GM18507 (cell line): ENCODE measurements at places on chromosomes 2 and 18.

- no peak for DNase-seq
These were observed 126.3 kb downstream of the ALPK2 start for GRCh38 chr18:58502628-58503027.

GRCh38 chr2:60507211-60507965, 46.1 kb downstream of the BCL11A start:
- DNase-seq: no peak

GRCh38 chr2:191018643-191019119, 4.7 kb upstream of the STAT1 start:
- DNase-seq: no peak

- no peak for DNase-seq
These were observed 2.4 kb upstream of the PRKD3 start for GRCh38 chr2:37326866-37327634.

GRCh38 chr2:215946586-215946985, 66.8 kb downstream of the MREG start:
- no peak for DNase-seq

DNA sequence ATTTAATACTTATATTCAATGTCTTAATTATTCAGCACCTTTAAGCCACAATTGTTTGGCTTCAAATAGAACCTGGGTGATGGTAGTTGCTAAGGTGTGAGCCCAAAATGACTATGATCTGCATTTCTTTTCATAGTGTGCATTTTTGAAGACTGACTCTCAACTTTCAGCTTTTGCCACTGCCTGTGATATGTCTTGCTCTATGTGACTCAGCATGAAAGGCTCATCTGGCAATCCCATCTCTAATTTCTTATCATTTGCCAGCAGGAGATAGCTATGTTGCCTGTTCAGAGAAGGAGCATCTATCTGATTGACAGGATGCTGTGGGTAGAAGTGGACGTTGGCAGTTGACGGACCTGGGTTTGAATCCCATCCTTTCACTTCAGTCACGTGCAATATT, 34.5 kb upstream of the CCDC93 start:
- no peak for DNase-seq

DNA sequence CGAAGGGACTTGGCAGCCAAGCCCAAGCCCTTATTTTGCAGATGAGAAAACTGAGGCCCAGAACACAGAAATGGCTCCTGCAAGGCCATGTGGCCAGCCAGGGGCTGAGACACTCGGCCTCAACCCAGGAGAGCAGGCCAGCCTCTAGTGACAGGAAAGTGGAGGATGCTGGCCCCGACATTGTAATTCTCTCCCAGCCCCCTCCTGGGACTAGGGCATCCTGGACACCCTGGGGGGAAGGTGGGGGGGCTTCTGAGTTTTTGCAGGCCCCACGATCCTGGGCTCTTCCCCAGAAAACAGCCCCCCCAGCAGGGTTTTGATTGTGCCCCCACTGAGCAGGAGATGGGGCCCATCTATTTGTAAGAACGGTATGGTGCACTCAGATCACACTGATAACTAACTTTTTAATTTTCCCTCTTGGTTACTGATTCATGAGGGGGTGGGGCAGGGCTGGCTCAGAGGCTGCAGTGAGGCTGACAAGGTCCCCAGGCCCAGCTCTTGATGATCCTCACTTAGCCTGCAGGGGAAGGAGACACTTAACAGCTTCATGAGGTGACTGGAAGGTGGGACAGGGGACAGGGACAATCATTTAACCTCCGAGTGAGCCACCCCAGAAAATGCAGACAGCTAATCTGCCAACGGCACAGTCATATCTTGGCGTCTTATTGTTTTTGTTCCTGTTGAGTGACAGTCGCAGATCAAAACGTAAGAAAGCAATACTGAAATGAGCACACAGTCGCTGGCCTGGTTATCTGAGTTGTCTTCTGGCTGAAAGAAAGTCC, 18.9 kb downstream of the SMAD7 start:
- no peak for DNase-seq

DNA sequence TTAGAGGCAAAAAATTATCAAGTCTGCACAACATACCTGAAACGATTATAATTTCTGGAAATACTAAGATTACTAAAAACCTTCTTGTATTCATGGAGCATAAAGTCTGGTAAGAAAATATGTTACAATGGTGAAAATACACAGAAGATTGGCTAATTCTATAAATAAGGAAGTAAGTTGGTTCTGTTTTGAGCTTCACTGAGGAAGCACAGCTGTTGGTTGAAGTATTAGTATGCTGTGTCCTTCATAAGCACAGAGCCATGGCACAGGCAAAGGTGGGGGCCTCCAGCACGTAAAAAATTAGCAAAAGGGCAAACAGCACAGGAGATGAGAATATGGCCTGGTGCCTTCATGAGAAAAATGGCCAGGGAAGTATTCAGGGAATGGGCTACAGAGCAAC, 40.4 kb upstream of the ANKRD62 start:
- DNase-seq: no peak

DNA sequence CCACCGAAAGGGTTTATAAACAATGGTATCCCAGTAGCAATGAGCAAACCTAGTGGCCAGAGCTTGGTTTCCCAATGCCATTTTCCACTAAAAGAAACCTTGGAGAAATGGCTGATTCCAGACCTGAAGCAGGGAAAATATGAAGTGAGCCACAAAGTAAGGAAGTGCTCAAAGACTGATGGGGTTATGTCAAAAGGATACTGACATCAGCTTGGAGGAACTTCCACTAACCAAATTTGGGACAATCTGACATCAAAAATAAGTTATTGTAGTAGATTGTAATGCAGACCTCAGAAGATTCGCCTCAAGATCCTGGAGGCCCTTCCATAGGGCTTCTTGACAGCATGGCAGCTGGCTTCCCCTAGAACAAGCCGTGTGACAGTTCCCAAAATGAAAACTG, 79.4 kb upstream of the SP3 start:
- DNase-seq: no peak

DNA sequence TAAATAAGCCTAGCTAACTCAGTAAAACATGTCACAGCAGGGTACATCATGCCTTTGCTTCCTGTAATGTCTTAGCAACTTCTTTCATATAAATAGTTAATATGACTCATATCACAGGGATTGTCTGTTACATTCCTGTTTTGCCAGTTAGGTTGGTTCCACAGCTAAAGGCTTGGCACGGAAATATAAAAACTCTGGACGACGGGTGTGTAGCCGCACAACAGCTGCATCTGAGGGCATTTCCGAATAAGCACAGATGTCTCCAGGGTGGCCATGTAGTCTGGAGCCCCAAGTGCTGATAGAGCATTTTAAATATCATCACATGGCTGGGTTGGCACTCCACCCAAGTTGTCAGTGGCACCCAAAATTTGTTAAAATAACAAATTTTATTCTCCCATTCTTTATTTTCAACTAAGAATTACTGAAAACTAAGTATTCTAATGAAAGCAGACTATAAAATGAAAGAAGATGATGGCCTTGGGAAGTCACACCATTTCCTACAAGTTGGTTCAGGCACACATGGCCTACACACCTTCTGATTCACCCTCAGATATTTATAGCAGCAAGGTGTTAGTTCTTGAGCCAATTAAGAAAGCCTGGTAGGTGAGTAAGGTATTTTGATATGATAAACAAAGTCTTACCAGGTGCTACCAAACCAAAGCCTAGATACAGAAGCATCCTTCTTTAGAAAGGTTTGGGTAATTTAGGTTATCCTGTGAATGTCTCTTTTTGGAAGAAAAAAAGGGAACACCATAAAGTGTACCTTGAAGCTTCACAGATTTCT, 61.8 kb upstream of the STK17B start:
- DNase-seq: no peak

DNA sequence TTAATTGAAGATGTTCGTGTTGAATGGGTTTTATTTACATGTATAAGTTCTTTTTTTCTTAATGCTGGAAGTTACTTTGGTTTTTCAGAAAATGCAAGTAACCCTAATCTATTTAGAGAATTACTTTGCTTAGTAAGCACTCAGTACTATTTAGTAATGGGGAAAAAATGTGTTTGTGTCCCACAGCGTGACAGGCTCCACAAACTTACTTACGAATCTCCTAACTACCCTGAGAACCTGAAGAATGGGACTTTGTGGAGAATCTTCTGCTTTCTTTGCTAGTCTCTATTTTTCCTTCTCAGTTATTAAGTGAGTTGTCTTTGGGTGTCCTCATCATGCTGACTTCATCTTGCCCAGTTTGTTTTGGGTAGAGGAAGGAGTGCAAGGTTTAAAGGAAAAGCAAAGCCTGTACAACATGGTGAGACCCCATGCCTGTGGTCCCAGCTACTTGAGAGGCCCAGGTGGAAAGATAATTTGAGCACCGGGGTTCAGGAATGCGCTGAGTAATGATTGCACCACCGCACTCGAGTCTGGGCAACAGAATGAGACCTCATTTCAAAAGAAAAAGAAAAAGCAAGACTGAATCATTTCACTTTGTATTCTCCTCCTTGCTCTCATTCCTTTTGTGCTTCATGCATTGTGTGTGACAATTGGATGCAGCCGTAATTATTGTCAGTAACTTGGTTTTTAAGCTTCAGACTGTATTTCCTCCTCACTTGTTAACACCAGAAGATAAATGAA, 10.2 kb downstream of the NEDD4L start:
- DNase-seq: no peak

GRCh38 chr2:85522090-85522647, 16.8 kb upstream of the MAT2A start:
- DNase-seq: no peak

- no peak for DNase-seq
These were observed 88.0 kb downstream of the KYNU start for GRCh38 chr2:142965443-142965842.

- DNase-seq: no peak
These were observed 258.7 kb upstream of the LINC00305 start for GRCh38 chr18:64407606-64408005.

DNA sequence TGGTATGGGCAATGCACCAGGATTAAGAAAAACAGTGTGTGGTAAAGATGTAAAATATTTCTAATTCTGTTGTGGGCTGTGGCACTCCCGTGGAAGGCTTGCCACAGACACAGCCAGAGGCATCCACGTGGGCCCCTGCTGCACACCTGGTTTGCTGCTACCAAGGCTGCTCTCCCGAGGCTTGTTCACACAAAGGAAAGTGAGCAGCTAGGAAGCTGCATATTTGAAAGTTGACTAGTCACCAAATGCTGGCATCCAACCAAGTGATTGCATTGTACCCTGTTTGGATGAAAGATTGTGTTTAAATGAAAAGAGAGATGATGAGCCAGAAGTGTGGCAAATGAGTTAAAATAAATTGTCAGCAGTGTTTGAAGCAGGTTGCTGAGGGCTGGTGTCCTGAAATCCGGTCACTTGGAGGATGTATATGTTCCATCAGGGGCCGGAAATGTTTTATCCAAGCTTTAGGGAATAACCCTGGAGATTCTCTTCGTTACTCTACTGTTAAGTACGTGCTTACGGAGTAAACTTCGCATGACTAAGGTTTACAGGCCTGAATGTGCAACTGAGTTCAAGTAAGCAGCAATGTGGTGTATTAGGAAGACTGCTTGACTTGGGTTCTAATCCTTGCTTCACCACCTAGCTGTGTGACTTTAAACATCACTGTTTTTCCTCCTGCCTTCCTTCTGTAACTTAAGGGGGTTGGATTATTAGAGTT, 86.1 kb downstream of the MSH2 start:
- no peak for DNase-seq

DNA sequence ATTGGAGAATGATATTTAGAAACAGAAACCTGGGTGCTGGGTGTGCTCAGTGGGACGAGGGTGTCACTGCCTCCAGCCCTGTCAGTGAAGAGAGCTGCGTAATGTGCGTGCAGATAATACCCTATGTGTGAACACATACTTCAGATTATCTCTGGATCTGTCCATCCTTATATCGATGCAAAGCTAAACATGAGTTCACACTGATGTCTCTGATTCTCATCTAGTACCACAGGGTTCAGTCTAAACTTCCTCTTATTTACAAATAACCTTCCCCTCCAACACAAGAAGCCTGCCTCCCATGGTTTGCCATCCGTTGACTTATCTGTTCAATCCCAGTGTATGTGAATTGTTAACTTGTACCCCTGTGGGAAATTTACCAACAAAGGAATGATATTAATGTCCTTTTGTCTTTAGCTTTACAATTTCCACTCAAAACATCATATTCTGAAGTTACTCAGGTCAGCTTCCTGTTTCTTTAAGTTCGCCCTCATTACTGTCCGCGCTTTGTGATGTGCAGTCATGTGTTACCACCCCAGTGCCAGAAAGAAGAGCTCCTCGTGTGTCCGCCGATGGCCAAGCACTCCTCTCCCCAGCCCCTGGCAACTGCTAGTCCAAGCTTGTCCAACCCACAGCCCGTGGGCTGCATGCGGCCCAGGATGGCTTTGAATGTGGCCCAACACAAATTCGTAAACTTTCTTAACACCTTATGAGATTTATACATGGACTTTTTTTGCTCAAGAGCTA, 108.2 kb downstream of the RTP5 start:
- no peak for DNase-seq

GRCh38 chr2:192407692-192408091, 213.0 kb upstream of the TMEFF2 start:
- no peak for DNase-seq

GRCh38 chr2:12923907-12924610, 207.3 kb downstream of the TRIB2 start:
- DNase-seq: no peak

DNA sequence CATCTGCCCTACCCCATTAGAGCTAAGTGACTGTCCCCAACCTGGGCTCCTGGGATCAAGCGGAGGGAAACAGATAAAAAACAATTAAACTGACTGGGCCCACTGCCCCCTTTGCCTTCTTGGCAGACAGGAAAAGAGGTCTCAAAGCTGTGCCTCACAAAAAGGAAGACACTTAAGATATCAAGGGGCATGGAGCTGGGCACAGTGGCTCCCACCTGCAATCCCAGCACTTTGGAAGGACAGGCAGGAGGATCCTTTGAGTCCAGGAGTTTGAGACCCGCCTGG, 75.2 kb upstream of the SP3 start:
- no peak for DNase-seq

DNA sequence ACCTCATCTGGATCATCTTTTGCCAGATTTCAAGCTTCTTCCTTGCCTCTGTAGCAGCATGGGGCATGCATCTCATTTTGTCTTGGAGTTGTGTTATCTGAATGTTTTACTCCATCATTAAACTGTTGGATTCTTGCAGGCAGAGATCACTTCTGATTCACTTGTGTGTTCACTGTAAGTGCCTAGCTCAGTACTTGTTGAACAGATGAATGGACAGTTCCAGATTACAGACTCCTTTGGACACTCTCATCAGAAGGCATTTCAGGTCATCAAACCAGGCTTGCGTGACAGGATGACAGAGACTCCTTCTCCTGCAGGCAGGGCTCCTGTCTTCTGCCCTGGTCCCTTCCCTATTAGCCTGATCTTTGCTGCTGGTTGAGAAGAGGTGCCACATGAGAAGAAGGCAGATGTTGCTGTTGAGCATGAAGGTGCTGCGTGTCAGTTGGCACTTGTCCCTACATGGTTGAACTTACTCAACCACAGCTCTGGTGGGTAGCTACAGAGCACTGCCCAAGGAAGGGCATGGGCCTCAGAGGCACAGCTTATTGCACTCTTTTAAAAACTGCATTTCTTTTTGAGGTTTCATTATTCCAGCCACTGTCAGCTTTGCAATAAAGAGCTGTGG, 58.9 kb downstream of the INPP4A start:
- DNase-seq: no peak

- DNase-seq: no peak
These were observed 445.4 kb upstream of the DSEL start for GRCh38 chr18:67961701-67962440.

GRCh38 chr2:197268786-197269584, 41.6 kb downstream of the ANKRD44 start:
- DNase-seq: no peak
